ENCODE measurements at places on chromosomes 6 and 20.

- DNase-seq = no peak
These were observed 187.6 kb downstream of the ZFP64 start for GRCh38 chr20:52004018-52004417.

- DNase-seq = no peak
These were observed 16.7 kb downstream of the KAT14 start for GRCh38 chr20:18154342-18154741.

GRCh38 chr6:152423216-152424103 is 213.7 kb downstream of the SYNE1 start:
- no peak for DNase-seq

- no peak for DNase-seq
These were observed 104.3 kb downstream of the FARS2 start for GRCh38 chr6:5365436-5366195.

GRCh38 chr20:50009521-50010454 is 27.0 kb downstream of the SNAI1 start:
- DNase-seq = no peak

- peak; percentile 9 for DNase-seq
These were observed 133.5 kb downstream of the CDK19 start for GRCh38 chr6:110681543-110682459.

GRCh38 chr6:11525468-11526155 is 11.9 kb upstream of the TMEM170B start:
- peak; percentile 70 for DNase-seq

GRCh38 chr6:169619650-169620049 is 82.2 kb downstream of the WDR27 start:
- DNase-seq = peak; percentile 63

DNA sequence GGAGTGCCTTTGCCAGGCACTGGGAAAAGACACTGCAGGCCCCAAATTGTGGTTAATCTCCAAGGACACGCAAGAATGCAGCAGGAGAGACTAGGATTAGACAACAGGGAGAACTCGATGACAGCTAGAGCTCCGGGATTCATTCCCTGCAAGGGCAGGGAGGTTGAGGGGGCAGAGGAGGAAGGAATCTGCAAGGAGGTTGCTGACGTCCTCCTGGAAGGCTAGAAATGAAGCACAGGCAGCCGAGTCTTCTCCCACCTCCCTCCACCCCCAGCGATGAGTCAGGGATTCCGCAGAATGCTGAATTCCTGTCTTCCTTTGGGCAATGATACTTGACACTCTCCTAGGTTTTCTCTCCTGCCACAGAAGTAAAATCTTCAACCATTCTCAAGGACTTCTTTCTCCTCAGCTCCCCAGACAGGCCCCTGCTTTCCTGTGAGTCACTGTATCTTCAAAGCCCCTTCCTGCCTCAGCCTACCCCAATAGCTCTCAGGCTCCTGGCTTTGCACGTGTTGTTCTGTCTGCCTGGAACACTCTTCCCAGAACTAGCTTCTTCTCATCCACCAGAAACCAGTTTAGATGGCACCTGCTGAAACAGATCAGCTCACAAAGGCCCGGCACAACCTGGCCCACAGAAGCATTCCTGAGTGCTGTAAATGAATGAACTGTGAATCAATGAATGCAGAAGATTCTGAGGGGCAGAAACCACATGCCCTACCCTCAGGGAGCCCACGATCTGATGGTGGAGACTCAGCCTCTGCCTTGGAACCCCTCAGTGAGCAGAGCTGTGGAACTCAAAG is 85.6 kb downstream of the MRPL14 start:
- peak; percentile 100 for DNase-seq
